ENCODE measurements at places on chromosomes 1 and 21. TPM values are rescaled to one million over a fixed set of nuclear protein-coding genes. Genes with fewer than 3 reads are reported as not detected.

Gene TNFRSF8
- 114 TPM for total RNA-seq

Gene AKR7A2
- 61.2 TPM for total RNA-seq

- no peak overlapping the region for H3K4me3 ChIP-seq
- H3K4me1 ChIP-seq, result no peaks in the 10 kb centered on the region
- DNase-seq, result no peak
Measured at GRCh38 chr1:175420518-175420827, 227.9 kb upstream of the KIAA0040 start.

DNA sequence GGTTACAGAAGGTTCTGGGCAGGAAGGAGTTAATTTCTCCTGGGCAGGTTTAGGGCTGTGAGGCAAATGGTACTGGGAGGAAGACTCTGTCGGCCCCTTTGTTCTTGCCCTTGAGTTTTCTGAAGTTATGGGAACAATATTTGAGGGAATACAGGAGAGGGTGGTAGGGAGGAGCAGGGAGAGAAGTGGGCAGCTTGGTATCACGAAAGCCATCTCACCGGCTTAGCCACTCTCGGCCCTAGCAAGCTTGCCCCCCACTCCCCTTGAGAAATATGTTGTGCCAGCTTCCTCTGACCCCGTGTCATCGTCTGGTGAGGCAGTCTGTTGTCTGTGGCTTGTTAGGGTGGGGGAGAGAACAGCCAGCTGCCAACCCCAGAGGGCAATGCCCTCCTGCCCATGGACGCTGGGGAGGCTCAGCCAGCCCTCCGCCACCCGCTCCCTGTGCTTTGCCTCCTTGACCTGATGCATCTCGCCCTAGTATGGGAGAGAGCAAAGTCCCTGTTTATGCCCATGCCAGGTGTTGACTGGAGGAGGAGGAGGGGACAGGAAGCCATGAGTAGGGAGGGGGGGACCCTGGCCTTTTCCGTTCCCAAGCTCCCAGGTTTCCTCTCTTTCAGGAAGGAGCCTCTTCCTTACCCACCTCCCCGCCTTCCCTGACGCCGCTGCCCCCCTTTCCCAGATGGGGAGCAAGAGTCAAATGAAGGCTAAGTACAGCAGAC is 1.2 kb downstream of the EFNA1 start:
- no peaks in the 10 kb centered on the region for H3K36me3 ChIP-seq
- peaks cover 14% of the 10 kb centered on the region for H3K4me1 ChIP-seq
- no peak overlapping the region for H3K27ac ChIP-seq
- DNase-seq, result no peak
- H3K27me3 ChIP-seq, result peaks cover 24% of the 10 kb centered on the region
- no peak overlapping the region for H3K4me3 ChIP-seq

Gene KIF26B
- 11.6 TPM for total RNA-seq

DNA sequence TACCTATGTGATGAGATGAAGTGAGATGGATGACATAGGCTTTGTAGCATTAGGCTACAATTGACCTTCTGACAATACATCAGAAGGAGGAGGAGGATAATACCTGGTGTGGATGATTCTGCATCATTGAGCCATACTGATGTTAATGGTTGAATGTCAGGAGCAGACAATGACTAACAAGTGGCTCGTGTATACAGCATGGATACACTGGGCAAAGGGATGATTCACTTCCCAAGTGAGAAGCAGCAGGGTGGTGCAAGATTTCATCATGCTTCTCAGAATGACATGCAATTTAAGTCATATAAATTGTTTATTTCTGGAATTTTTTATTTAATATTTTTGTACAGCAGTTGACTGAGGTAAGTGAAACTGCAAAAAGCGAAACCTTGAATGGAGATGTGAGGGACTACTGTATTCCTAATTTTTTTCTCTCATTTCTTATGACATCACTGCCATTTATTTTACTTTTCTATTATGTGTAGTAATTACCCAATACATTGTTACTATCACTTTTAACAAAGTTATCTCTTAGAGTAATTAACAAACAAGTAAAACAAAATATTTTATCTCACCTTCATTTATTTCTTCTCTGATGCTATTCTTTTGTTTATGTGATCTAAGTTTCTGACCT is 34.4 kb upstream of the COP1 start:
- no peaks in the 10 kb centered on the region for H3K4me1 ChIP-seq
- no peak for DNase-seq
- no peaks in the 10 kb centered on the region for H3K36me3 ChIP-seq
- H3K27me3 ChIP-seq, result no peaks in the 10 kb centered on the region

GRCh38 chr21:27219068-27219467 is 252.2 kb upstream of the ADAMTS5 start:
- DNase-seq, result no peak
- H3K36me3 ChIP-seq, result no peaks in the 10 kb centered on the region
- no peak overlapping the region for H3K4me3 ChIP-seq

- H3K36me3 ChIP-seq, result peaks cover 4% of the 10 kb centered on the region
- no peak for DNase-seq
- peak overlapping the region; percentile 86 for H3K27ac ChIP-seq
- H3K4me1 ChIP-seq, result peaks cover 77% of the 10 kb centered on the region
- peak overlapping the region; percentile 12 for H3K4me3 ChIP-seq
Measured at GRCh38 chr1:26287033-26287711, 7.3 kb downstream of the SH3BGRL3 start.

DNA sequence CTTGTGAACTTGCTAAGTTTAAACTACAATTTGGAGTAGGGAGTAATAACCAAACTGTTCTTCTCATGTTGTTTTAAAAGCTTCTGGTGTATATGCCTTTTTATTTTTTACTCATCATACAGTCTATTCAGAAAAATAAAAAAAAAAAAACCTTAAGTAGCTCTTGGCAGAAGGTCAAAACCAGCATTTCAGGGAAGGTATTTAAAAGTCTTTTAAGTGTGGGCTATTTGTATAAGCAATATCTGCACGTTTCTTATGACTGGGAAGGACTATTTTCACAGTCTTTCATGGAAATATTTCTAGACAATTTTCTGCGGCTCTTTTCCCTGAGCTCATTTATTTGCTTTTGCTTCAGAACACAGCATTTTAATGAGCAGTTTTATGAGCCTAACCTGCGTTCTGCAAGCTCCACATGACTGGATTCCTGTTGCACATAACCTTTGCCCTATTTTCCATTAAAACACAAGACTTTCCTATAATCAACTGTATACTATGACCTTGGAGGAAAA is 60.9 kb upstream of the C1orf105 start:
- H3K27ac ChIP-seq, result peak overlapping the region; percentile 96
- DNase-seq, result no peak
- H3K27me3 ChIP-seq, result no peaks in the 10 kb centered on the region
- H3K4me1 ChIP-seq, result peaks cover 48% of the 10 kb centered on the region
- no peak overlapping the region for H3K4me3 ChIP-seq

Gene PDZK1
- total RNA-seq, result not detected

- peak overlapping the region; percentile 41 for H3K27ac ChIP-seq
- H3K4me1 ChIP-seq, result peaks cover 23% of the 10 kb centered on the region
- peaks cover 15% of the 10 kb centered on the region for H3K36me3 ChIP-seq
- H3K27me3 ChIP-seq, result no peaks in the 10 kb centered on the region
- DNase-seq, result no peak
Measured at GRCh38 chr1:226403201-226404034, 4.5 kb downstream of the PARP1 start.

Gene C1orf87
- total RNA-seq, result not detected

Measured in GM12878 (cell line).